Progenitor cell of endocrine pancreas (in vitro differentiated cells): ENCODE measurements at places on chromosomes 7 and 10. TPM values are rescaled to one million over a fixed set of nuclear protein-coding genes. Genes with fewer than 3 reads are reported as not detected.

GRCh38 chr10:91816981-91817380 is 18.8 kb downstream of the TNKS2 start:
- H3K27me3 ChIP-seq: no peaks in the 10 kb centered on the region
- no peak overlapping the region for H3K4me3 ChIP-seq
- H3K27ac ChIP-seq: peak overlapping the region; percentile 29

DNA sequence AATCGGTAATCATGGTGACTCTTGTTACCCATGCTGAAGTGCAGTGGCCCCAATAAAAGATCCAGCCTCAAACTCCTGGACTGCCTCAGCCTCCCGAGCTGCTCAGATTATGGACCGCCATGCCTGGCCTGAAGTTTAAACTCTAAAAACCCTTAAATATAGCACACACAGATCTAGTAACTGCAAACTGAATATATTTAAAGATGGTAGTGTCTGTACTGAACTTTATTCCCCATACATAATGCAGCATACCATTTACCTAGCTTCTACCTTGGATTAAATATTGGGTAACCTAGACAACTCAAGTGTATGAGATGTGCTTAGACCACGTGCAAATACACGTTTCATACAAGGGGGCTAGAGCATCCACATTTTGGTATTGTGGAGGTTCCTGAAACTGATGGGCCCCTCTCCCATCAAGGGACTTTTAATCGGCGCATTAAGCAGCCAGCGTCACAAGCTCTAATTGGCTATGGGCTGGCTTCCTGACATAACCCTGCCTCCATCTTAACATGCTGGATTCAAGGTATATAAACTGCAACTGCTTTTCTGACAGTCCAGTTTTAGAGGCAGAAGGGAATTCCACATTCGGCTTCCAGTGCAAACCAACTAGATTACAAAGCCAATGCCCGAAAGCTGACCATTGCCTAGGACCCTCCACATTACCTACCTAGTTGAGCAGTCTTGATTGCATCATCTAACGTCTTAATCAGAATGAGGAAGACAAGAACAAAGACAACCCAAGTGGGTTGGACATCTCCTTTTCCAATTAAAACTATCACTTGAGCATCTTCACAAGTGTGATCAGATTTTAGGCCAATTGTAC is 13.0 kb downstream of the HNRNPA2B1 start:
- no peaks in the 10 kb centered on the region for H3K27me3 ChIP-seq
- peaks cover 17% of the 10 kb centered on the region for H3K4me1 ChIP-seq

DNA sequence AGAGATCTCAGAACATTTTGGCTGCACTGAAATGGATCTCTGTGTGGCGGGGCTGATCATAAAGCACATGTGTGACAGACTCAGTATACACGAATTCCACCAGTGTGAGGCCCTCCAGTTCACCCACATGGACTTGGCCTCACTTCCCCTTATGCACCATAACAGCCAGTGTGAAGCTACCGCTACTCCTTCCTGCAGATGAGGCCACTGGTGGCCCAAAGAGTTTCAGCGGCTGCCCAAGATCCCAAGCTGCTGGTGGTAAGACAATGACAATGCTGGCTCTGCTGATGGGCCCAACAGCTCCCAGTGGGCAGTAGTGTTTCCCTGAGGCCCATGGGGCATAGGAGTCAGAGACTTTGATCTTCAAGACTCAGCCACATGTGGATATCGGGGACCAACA is 21.0 kb upstream of the C10orf71 start:
- no peak overlapping the region for H3K27ac ChIP-seq
- DNase-seq: no peak
- no peaks in the 10 kb centered on the region for H3K4me1 ChIP-seq
- peaks cover 12% of the 10 kb centered on the region for H3K27me3 ChIP-seq
- no peak overlapping the region for H3K4me3 ChIP-seq

DNA sequence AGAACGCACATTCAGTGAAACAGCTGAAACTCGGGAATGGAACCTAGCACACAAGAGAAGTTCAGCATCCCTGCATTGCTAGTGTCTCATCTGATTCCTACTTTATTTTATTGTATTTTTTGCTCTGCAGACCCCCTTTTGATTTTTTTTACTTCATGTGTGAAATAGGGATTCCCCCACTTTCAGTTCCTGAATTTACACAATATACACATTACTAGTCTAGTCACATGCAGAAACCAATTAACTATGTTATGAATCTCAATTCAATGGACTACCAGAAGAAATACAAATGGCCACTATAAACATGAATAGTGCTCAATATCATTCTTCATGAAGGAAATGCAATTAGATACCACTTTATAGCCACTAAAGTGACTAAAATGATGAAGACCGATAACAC is 386.1 kb upstream of the COBL start:
- H3K27ac ChIP-seq: no peak overlapping the region

Gene MNX1
- 86.5 and 103 TPM in 2 replicates for total RNA-seq

Gene LOXL4
- total RNA-seq: 3.6 and 3.7 TPM in 2 replicates
